ENCODE measurements at places on chromosomes 4 and X.

GRCh38 chr4:166091912-166092510, 219.0 kb downstream of the TLL1 start:
- DNase-seq: no peak

- no peak for DNase-seq
These were observed 676.6 kb downstream of the FAT4 start for GRCh38 chr4:125991398-125991797.

DNA sequence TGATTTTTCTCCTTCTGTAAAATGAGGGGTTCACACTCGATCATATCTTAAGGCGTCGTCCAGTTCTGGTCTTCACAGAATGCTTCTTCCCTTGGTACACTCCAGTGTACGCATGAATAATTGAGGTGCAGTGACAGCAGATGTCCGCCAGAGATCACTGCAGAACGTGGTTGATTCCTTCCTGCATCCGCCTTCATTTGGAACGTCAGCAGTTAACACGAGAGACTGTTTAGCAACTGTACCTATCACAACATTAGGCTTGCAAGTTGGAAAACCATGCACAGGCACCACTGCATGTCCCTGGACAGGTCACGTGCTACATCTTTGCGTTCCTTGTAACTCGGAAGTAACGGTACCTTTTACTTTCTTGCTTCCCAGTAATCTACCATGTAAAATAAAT, 66.0 kb upstream of the GEMIN8 start:
- no peak for DNase-seq

DNA sequence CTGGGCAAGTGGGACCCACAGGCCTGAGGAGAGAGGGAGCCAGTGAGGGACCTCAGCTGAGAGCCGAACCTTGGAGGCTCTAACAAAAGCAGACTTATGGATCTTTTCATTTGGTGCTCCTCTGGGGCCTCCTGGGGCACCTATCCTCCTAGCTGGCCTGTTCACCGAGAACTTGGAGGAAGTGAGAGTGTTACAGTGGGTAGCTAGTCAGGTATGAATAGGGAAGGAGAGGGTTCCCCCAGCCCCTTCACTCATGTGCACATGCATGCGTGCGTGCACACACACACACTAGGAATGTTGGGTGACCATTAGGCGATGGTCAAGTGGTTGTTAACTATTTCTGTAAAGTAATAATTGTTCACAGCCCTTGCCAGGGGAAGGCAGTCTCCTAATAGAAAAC, 18.6 kb upstream of the TMEM185A start:
- DNase-seq: no peak

DNA sequence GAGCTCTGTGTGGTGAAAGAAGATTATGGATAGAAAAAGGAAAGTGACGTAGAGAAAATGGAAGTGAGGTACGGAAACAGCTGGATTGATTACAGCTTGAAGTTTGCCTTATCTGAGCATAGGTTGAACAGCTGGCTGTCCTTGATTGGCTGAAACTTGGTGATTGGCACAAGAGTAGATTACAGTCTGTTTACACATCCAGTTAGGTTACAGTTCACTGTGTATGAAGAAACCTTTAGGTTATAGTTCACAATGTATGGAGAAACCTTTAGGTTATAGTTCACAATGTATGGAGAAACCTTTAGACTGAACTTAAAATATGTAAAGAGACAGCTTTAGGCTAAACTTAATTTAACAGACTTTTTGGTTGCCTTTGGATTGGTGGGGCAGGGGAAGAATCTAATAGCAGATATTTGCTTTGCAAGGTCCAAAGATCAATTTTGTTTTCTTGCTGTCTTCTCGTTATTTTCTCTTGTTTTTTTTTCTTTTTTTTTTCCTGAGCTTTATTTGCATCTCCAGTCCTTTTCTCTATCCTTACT, 15.6 kb upstream of the ART3 start:
- DNase-seq: no peak

- DNase-seq: no peak
These were observed 6.7 kb upstream of the ERCC6L start for GRCh38 chrX:72245461-72246089.

DNA sequence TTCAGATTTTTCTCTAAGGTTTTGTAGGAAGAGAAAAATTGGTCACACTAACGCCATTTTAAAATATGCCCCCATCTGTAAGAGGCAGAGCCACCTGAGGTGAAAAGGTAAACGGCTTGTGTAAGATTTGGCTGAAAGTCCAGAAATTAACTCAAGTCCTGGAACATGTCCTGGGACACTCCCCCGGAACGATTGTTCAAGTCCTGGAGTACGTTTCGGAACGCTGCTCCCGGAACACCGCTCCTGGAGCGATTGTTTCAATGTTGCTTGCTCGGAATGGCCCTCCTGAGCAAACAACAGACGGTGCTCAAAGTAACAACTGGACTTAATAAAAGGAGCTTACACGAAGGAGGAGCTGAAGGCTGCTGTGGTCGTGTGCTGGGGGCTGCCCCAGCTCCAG, 796.5 kb upstream of the SLIT2 start:
- no peak for DNase-seq

- DNase-seq: peak; percentile 3
These were observed 126.0 kb upstream of the ENPP6 start for GRCh38 chr4:184343502-184344177.

- no peak for DNase-seq
These were observed 3.1 kb upstream of the DHRSX start for GRCh38 chrX:2503591-2504500.

DNA sequence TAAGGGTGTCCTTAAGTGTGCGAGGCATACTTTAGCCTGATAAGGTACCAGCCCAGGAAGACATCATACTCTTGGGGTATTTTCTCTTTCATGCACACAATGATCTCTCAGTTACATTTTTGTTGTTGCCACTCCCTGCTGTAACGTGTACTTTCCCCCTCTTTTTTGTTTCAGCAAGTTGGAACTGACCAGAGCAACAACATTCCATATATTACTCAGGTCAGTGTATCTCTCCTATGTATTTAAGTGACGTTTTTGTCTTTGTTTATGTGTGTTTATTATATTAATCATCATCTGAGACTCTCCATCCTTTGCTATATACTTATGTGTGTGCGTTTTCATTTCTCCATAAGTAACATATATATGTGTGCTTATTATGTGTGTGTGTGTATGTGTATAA, 71.3 kb upstream of the VBP1 start:
- DNase-seq: no peak

- DNase-seq: no peak
These were observed 36.9 kb upstream of the ADRA2C start for GRCh38 chr4:3729188-3729881.

DNA sequence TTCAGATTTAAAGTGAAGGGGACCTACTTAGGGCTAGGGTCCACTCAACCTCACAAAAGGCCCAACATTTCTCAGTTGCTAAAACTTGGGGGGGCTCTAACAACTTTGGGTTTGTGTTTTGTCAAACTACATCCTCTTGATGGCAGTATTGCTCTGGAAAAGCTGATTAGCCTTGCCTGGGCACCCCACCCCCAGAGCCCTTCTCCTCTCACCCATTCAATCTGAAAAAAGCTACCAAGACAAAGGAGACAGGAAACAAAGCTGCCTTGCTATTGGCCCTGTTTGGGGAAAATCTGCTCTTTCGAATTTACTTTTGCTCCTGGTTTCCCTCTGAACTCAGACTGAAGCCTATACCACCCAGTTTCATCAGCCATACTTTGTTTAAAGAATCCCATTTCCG, 195.2 kb upstream of the STK26 start:
- no peak for DNase-seq

DNA sequence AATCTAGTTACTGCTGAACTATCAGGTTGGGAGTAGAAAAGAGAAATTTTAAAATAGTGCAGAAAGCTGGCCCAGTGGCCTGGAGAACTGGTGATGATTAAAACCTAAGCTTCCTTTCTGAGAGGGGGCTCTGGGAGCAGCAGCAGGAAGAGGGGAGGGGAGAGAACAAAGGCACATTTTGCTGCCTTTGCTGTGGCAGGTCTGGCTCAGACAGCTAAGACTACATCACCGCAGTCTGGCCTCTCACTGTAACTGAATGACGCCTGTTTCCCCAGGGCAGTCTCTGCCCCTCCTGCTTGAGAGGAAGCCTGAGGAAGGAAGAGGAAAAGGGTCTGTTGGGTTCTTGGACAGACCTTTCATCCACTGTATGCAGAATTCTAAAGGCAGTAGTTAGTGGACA, 148.5 kb downstream of the FRAS1 start:
- DNase-seq: no peak

- no peak for DNase-seq
These were observed 19.5 kb downstream of the ZAR1 start for GRCh38 chr4:48509543-48509942.

- DNase-seq: no peak
These were observed 149.4 kb upstream of the PSAPL1 start for GRCh38 chr4:7584098-7584497.

GRCh38 chrX:71996826-71997225, 86.2 kb downstream of the NHSL2 start:
- DNase-seq: no peak

DNA sequence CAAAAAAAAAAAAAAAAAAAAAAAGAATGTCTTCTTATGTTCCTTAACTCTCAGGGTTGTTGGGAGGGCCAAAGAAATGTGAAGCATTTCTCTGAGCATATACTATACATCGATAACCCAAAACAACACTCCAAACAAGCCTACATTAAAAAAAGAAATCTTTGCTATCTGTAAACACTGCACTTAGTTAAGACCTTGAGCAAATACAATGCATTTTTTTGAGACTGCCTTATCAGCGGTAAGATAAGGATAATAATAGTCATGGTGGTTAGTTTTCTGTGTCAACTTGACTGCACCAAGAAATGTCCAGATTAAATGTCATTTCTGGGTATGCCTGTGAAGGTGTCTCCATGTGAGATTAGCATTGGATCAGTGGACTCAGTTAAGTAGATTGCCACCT, 541.9 kb downstream of the PACRGL start:
- DNase-seq: no peak

GRCh38 chr4:95550115-95550987, 1.6 kb upstream of the UNC5C start:
- no peak for DNase-seq

GRCh38 chr4:169369634-169370033, 98.9 kb upstream of the SH3RF1 start:
- no peak for DNase-seq

DNA sequence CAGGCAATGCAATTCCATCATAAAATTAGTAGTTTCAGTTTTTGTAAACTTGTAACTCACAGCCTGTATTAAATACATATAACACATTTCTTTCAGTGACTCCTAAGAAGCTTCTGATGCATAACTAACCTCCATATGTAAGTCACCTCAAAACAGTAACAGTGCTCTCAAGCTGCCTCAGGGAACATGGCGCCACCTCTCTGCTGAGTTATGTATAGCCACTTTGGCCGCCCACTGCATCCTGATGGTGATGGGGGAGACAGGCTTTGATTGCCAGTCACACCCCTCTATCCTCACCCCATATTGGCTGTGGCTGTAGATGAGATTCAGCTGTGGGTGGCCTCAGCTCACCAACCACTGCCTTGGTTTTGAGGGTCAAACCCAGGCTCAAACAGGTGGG, 54.3 kb downstream of the LRBA start:
- DNase-seq: peak; percentile 9

DNA sequence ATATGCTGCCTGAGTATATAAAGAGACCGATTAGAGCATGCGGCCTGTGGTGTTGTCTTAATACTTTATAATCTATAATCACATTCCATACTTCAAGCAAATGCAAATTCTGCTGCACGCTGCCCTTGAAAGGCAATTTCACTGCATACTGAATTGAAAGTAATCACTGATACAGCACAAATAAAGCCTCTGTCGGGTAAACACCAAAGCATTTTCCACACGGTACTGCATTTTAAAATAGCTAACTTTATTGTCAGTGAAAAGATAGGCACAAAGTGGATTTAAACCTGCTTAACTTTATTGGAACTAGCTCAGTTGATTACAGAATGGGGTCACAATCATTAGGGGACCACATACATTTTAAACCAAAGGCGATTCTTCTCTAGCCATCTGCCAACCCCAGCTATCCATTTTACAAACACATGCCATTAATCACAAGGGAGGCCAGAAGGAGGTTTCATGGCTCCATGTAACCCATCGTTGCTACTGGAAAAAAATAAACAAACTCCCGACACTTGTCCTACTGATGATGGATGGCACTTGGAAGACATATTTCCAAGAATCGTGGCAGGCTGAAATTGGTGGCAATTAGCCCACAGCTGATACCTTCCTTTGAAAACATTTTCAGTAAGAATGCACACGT, 65.9 kb downstream of the AMOT start:
- DNase-seq: no peak

- DNase-seq: no peak
These were observed 42.3 kb upstream of the HMX1 start for GRCh38 chr4:8913858-8914460.

- DNase-seq: no peak
These were observed 18.3 kb downstream of the PCGF3 start for GRCh38 chr4:723751-724530.

- no peak for DNase-seq
These were observed 238.5 kb downstream of the PRDM5 start for GRCh38 chr4:120683897-120684540.

DNA sequence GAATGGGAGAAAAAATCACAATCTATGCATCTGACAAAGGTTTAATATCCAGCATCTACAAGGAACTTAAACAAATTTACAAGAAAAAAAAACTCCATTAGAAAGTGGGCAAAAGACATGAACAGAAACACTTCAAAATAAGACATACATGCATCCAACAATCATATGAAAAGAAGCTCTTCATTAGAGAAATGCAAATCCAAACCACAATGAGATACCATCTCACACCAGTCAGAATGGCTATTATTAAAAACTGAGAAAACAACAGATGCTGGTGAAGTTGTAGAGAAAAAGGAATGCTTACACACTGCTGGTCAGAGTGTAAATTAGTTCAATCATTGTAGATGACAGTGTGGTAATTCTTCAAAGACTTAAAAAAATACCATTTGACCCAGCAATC, 306.0 kb upstream of the TBX22 start:
- DNase-seq: no peak

DNA sequence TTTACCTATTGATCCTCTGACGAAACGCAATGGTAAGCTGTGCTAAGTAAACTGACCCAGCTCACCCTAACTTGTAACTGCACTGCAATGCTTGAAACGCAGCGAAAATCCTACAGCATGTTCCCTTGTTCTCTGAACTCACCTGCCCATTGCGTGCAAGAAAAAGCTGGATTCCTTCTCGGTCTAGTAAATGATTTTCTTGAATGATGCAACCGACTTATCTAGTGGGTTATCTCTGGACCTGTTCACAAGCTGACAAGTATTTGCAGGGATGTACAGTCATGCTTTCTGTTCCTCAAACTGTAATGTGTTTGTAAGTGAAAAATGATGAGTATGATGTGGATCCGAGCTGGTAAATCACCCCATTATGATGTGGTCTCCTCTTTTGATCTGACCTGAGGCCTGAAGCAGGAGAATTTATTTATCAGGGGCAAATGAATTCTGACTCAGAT, 140.1 kb downstream of the BTC start:
- no peak for DNase-seq

- no peak for DNase-seq
These were observed 392.0 kb upstream of the INTU start for GRCh38 chr4:127240764-127241105.
